Endothelial cell (in vitro differentiated cells): ENCODE measurements at places on chromosomes 5 and 9.

DNA sequence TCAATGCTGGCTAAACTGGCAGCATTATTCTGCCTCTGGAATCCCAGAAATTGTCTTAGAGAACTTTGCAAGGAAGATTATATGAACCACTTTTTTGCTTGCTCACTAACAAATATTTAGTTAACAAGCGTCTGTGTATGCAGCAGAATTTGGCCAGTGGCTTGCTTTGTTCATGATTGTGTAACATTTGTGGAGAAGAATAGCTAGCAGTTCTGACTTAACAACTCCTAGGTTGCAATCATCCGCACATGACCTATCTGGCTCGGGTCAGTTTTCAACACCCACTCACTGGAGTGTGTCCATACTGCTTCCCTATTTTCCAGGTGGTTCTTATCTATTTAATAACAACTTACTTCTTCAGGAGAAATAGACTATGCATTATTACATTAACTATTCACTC lies 98.5 kb downstream of the SNX18 start:
- no peaks in the 10 kb centered on the region for H3K36me3 ChIP-seq
- H3K4me3 ChIP-seq: no peak overlapping the region

GRCh38 chr9:96719921-96720320 lies 58.0 kb downstream of the ZNF510 start:
- H3K27me3 ChIP-seq: no peaks in the 10 kb centered on the region
- peaks cover 25% of the 10 kb centered on the region for H3K36me3 ChIP-seq
- no peak overlapping the region for H3K4me3 ChIP-seq

DNA sequence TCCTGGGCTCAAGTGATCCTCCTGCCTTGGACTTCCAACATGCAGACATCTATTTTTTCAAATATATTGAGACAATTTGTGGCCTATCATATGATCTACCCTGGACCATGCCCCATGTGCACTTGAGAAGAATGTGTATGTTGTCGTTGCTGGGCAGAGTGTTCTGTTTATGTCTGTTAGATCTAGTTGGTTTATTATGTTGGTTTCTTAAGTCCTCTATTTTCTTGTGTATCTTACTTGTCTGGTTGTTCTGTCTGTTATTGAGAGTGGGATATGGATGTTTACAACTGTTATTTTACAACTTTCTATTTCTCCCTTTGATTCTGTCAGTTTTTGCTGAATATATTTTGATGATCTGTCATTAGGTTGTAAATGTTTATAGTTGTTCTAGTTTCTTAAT lies 10.2 kb upstream of the TMEM171 start:
- no peak for DNase-seq
- H3K27ac ChIP-seq: no peak overlapping the region
- H3K4me3 ChIP-seq: no peak overlapping the region
- no peaks in the 10 kb centered on the region for H3K4me1 ChIP-seq

- no peaks in the 10 kb centered on the region for H3K36me3 ChIP-seq
- no peak overlapping the region for H3K27ac ChIP-seq
- peaks cover 15% of the 10 kb centered on the region for H3K4me1 ChIP-seq
Observed at GRCh38 chr5:73274121-73274520, 101.1 kb downstream of the TMEM174 start.

GRCh38 chr5:135462304-135462703 lies 10.2 kb upstream of the TIFAB start:
- H3K4me1 ChIP-seq: peaks cover 19% of the 10 kb centered on the region
- H3K27me3 ChIP-seq: peaks cover 13% of the 10 kb centered on the region
- no peaks in the 10 kb centered on the region for H3K36me3 ChIP-seq
- H3K27ac ChIP-seq: no peak overlapping the region

GRCh38 chr9:134413890-134414623 lies 87.8 kb downstream of the RXRA start:
- H3K27me3 ChIP-seq: peaks cover 13% of the 10 kb centered on the region
- H3K27ac ChIP-seq: no peak overlapping the region
- peaks cover 24% of the 10 kb centered on the region for H3K4me1 ChIP-seq
- peaks cover 11% of the 10 kb centered on the region for H3K36me3 ChIP-seq
- no peak for DNase-seq
- no peak overlapping the region for H3K4me3 ChIP-seq

DNA sequence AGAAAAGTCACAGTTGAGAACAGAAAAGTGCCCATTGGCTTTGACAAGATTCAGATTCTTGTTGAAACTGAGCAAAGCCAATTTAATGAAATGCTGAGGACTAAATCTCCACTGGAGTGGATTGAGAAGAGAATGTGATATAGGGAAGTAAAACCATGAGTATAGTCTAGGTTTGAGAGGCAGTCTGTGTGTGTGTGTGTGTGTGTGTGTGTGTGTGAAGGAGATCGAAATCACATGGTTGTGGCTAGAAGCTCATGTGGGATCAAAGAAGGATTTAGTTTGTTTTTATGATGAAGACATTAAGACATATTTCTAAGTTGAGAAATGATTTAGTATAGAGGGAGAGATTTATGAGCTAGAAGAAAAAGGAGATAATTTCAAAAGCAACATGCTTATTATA lies 275.7 kb upstream of the DAB2 start:
- H3K36me3 ChIP-seq: no peaks in the 10 kb centered on the region
- H3K27me3 ChIP-seq: no peaks in the 10 kb centered on the region
- H3K4me1 ChIP-seq: no peaks in the 10 kb centered on the region
- no peak for DNase-seq
- no peak overlapping the region for H3K27ac ChIP-seq

DNA sequence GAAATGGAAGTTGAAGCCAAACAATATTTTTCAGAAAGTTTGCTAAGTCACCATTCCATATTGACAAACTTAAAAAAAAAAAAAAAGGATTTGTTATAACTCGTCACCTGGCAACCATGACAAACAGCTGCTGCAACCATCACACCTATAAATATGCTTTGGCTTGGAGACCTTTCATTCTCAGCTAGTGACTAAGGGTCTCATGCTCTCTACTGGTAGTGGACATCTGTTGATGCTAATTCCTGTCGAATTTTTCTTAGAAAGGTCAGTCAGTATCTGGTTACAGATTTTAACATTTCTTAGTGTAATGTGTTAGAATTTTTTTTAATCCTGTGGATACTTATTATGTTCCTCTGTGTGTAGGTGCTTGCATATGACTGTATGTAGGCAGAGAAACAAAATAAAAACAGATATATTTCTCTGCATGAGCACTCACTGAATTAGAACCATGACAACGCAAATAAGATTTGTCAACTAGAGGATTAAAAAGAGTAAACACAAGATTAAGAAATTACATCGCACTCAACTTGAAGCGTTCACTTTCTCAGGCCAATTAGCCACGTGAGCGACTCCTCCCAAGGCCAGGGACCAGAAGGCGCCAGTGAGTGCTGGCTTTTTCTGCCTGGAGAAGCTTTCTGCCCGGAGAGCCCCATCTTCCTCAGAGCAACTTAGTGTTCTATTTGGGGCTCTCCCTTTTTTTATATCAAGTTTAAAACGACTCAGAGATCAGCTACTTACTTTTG lies 27.0 kb upstream of the ZNF622 start:
- peaks cover under 1% of the 10 kb centered on the region for H3K36me3 ChIP-seq
- no peak overlapping the region for H3K4me3 ChIP-seq
- no peaks in the 10 kb centered on the region for H3K27me3 ChIP-seq
- no peak for DNase-seq
- H3K27ac ChIP-seq: no peak overlapping the region

DNA sequence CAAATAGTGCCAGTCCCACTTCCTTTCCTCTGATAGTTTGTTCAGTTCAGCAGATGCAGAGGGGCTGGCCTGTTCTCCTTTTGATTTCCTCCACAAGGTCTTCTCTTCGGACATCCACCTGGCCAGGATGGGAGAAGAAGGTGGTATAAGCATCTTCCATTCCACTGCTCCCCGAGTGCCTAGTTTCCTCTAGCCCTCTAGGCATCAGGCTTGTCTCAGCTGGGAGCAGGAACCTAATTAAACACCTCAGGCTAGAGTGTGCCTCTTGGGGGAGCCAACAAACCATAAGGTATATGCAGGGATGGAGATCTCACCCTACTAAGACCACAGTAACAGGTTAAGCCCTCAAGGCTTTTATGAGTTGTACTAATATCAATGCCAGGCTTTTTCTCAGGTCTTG lies 835 bp upstream of the DND1 start:
- peaks cover 5% of the 10 kb centered on the region for H3K4me1 ChIP-seq
- DNase-seq: no peak
- peaks cover 40% of the 10 kb centered on the region for H3K36me3 ChIP-seq
- H3K27ac ChIP-seq: no peak overlapping the region
- H3K27me3 ChIP-seq: peaks cover 16% of the 10 kb centered on the region

DNA sequence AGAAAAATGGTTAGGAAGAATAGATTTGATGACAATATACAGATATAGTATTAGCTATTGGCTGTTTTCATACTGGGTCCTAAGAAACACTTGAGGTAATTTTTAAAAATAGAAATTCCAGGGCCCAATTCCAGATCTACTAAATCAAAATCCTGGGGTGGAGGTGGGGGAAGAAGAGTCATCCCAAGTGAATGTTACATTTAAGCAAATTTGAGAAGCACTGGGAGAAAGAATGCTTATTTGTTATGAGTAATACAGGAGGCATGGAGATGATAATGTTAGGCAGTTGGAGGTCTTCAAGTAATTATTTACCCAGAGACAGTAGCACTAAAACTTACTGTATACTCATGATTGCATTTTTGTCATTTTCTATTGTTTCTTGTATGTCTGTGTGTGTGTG lies 93.0 kb upstream of the DAB2 start:
- no peak overlapping the region for H3K27ac ChIP-seq
- H3K36me3 ChIP-seq: no peaks in the 10 kb centered on the region
- no peak overlapping the region for H3K4me3 ChIP-seq
- DNase-seq: no peak
- H3K4me1 ChIP-seq: peaks cover 3% of the 10 kb centered on the region
